ENCODE measurements at places on chromosomes 12 and 14.

DNA sequence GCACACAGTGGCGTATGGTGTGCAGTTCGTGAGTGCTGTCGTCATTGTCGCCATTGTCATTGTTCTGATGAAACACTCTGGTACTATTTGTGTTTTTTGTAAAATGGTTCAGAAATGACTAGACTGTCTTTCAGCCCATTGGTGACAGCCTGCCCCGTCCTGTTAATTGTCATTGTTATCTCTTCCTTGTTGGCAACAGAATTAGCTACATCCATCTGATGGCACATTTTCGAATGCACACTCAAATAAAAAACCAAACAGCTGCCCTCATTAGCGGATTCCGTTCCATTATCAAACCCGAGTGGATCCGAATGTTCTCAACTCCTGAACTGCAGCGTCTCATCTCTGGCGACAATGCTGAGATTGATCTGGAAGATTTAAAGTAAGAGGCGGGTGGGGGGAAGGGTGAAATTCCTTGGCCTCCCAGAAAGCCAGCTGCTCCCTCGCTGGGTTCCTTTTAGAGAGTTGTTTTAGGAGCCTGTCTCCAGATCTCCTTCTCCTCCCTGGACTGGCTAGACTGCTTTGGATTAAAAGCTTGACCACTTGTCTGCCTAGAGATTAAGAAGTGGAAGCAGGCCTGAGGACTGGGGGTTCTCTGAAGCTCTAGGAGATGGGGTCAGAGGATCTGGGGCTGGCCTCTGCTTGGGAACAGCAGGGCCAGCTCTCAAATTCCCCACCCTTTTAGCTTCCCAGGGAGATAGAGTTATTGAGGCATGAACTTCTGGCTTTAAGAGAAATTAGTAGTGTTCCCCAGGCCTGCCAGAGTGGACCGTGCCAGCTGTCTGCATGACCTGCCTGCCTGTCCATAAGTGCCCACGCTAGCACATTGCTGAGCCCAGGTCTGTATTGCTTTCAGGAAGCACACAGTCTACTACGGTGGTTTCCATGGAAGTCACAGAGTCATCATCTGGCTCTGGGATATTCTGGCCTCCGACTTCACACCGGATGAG lies 43.3 kb downstream of the MMAB start:
- DNase-seq = no peak

GRCh38 chr12:131217024-131217586 lies 263.4 kb downstream of the ADGRD1 start:
- DNase-seq = no peak

DNA sequence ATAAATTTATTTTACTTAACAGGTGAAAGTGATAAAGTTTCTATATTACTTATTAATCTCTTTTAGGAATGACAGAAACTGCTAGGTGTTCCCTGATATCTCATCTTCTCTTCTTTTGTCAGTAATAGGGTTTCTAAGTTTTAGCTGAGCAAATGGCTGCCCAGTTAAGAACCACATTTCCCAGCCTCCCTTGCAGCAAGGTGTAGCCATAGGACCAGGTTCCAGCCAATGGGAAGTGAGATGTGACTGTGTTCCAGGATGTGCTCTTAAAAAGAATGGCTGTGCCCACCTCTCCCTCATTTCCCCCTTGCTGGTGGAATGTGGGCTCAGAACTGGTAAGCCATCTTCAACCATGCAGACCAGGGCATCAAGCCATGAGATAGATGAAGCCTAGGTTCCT lies 165.6 kb downstream of the HELB start:
- no peak for DNase-seq

- DNase-seq = no peak
These were observed 193.9 kb downstream of the C12orf42 start for GRCh38 chr12:103301642-103302591.

- no peak for DNase-seq
These were observed 108.1 kb downstream of the ERC1 start for GRCh38 chr12:1099158-1099557.

DNA sequence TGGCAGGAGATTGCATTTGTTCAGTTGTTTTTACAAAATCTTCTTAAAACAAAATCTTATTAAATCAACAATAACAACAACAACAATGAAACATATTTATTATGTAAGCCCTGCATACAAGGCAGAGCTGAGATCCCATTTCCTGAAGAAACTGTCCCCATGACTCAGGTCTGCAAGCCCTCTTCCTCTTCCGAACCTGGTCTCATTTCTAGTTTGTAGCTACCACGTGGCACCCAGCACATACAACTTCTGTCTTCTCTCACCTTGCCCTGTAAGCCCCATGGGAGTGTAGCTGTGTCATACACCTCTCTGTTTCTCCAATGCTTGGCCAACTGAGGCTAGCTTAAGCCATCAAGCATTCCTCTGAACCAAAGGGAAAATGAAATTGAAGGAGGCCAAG lies 106.4 kb downstream of the SLC8A3 start:
- no peak for DNase-seq

DNA sequence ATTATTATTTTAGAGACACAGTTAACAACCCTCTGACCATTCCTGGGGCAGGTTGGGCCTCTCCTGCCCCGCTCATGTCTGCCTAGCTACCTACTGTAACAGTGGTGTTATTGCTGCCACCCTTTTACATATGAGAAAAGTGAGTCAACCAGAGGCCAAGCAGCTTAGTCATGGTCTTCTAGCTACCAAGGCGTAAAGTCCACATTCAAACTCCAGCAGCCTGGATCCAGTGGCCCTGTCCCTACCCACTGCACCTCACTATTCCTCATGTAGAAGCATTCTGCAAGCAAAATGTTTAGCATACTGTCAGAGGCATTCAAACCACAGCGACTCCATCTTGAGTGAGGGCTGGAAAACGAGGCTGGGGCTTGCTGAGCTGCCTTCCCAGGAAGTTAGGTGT lies 95.8 kb downstream of the SLC15A4 start:
- no peak for DNase-seq

DNA sequence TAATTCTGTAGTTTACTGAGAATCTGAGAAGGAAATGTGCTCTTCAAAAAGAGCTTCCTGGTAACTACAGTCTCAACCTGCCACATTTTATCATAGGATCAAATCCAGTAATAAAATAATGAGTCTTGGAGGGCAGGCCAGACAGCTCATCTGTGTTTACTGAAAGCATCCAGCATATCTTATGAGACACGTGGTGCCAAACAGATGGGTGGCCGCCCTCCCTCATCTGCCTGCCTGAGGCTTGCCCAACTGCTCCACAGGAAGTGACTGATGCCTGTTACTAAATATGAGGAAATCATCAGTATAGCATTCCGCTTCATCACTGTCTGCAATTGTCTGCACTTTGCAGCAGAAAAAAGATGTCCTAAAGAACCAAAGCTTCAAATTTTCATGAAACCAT lies 13.5 kb downstream of the DHRS7 start:
- DNase-seq = peak; percentile 81

- no peak for DNase-seq
These were observed 494.3 kb upstream of the ATXN7L3B start for GRCh38 chr12:74043343-74043742.

GRCh38 chr14:92121207-92121669 lies 268 bp downstream of the NDUFB1 start:
- DNase-seq = peak; percentile 29

GRCh38 chr14:68951035-68951797 lies 27.9 kb downstream of the ACTN1 start:
- DNase-seq = no peak

- DNase-seq = no peak
These were observed 260.3 kb upstream of the DIO3 start for GRCh38 chr14:101301011-101301410.

DNA sequence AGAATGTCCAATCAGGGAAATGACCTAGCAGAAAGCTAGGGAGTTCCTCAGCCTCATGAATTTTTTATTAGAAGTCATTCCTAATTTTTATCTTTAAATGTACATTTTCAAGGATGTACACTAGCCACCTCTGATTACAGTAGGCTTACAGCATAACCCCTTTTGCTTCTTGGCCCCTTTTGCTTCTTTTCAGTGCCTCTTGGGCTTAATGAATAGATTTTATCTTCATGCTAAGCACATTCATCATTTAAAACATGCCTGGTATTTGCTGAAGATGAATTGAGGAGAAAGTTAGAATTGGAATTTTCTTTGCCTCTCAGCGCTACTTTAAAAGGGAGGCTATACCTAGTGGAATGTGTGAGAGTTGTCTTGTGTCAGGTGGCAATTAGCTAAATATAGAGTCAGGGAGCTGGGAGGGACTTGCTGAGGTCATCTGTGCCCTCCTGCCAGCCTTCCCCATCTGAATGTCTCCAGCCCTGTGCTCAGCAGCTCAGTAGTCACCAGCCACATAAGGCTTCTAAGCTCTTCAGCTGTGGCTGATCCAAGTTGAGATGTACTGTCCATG lies 132.1 kb downstream of the SAMD4A start:
- no peak for DNase-seq

DNA sequence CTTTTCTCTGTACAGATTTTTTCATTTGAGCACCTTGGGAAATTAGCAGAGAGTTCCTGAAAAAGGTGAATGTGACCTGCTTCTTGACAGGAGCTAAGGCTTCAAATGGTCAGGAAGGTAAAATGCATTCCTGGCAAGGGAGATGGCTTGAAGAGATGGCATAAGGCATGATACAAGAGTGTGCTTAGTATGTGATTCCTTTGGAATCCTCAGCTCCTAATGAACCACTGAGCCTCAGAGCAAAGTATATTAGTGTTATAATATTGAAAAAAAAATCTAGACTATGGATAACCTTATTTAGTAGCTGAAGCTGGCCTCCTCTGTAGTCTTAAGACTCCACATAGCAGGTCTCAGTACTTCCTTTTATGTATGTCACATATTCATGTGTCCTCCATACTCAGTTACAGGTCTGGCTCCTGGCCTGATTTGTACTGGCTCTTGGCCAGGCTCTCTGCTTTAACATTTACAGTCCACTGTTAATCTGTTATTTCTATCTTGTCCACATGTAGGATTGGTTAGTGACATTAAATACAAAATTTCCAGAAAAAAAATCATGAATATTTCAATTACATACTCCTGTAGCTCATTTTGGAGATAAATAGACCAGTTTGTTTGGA lies 17.9 kb downstream of the TOGARAM1 start:
- no peak for DNase-seq

- DNase-seq = peak; percentile 66
These were observed 13.4 kb downstream of the ASB2 start for GRCh38 chr14:93962701-93963601.

DNA sequence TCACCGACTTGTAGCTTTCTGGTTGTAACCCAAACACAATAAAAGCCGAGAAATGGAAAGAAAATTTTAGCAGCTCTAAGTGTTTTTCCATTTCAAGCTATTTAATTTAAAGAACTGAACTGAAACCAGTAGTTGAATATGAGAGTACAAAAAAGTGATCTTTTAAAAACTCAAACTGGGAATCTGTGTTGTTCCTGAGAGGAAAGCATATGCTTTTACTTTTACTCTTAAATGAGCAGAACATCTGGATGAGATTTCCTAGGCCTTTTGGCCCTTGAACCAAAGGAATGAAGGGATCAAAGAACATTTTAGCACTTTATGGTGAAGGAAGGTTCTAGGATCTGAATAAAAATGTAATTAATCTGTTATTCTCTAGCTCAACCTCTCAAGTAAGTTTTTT lies 1.3 kb downstream of the KERA start:
- no peak for DNase-seq

DNA sequence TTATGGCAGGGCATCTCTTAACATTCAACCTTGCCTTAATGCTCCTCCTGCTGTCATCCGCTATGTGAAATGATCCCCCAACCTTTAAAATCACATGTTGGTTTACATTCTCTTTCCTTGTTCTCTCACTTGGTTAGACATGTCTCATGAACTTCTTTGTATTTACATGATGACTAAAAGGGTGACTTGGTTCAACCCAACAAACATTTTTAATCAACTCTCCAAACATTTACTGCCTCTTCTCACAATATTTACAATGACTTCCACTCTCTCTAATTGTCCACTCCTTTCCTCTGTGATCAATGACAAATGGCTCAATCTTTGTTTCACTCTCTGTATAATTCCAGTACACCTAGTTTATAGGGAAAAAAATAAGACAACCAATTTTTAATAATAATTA lies 506.1 kb downstream of the NELL2 start:
- no peak for DNase-seq

DNA sequence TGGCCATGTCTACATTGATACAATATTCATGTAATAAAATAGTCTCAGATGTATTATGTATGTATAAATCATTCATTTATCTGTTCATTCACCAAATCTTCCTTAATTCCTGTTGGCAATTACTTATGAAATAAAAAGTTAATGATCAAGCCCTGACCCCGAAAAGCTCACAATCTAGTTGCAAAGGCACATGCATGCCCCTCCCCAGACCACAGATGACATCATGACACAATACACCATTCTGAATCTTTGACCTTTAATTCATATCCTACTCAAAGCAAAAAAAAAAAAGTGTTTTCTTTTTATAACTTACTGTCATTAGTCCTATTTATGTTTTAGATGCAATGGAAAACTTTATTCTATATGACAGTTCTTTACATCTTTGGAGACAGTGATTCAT lies 346.9 kb downstream of the PRKD1 start:
- no peak for DNase-seq

DNA sequence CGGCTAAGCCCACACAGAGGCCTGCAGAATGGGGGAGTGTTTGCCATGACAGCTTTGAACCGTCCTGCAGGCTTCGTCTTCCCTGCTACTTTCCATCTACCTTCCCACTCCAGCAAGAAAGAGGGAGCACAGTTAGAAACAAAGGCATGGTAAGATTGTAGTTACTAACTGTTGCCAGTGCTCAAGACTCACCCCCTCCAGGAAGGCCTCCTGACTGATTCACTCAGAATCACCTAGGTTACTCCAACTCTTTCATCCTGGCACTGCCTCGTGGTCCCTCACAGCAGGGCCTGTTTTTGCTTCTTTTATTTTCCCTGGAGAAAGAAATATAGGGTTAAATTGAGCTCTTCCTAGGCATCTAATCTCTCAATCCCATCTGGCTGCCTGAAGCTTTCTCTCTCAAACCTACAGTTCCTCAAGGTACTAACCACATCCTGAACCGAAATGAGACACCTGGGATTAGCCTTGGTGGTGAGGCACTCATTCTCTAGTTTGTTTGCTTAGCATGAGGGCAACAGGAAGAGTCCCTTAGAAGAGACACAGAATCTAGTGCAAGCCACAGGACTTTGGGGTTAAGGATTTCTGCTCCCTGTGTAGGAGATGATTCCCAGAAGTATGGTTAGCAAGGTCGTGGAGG lies 7.8 kb downstream of the GALNT6 start:
- DNase-seq = peak; percentile 28

- DNase-seq = no peak
These were observed 18.3 kb downstream of the DYRK4 start for GRCh38 chr12:4580281-4580688.

DNA sequence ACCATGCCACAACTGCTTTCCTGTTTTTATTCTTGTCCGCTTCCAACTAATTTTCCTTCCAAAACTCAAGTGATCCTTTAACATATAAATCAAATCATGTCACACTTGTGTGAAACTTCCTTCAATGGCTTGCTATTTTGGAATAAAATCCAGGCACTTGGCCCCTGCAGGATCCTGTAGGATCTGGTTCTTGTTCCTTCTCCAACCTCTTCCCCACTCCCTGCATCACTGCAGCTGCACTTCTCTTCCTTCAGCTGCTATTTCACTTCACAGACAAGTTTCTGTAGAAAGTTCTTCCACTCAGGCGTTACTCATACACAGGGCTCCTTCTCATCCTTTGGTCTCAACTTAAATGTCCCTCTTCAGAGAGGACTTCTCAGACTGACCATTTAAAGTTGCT lies 239.7 kb upstream of the BTG1 start:
- DNase-seq = no peak
